CD4-positive, alpha-beta T cell treated with Interleukin-4 for 4 hours (primary cell): ENCODE measurements at places on chromosomes 6 and 20.

DNA sequence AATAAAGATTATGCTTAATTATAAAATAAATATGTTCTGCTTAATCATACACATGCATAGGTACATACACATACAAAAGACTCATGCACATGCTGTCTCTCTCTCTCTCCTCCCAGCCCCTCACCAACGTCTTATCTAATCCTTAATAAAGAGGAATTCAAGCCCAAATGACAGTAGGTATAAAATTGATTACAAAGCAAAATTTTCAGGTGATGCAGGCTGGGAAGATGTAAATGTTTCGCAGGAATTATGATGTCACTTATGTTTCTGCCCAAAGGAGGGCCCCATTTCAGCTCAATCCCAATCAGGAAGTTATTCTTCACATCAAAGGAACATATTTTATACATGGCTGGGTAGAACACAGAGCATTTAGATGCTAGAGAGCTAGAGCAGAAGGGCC, 284.6 kb upstream of the ID4 start:
- no peak for DNase-seq

- DNase-seq: no peak
These were observed 58.6 kb downstream of the RPS12 start for GRCh38 chr6:132872923-132873322.

GRCh38 chr20:43229696-43230095, 40.0 kb upstream of the PTPRT start:
- DNase-seq: no peak

- no peak for DNase-seq
These were observed 15.0 kb upstream of the PKHD1 start for GRCh38 chr6:52102405-52102804.

GRCh38 chr6:166545156-166546034, 41.1 kb downstream of the RAMACL start:
- DNase-seq: no peak

GRCh38 chr20:10076126-10077080, 41.6 kb downstream of the ANKEF1 start:
- DNase-seq: no peak

DNA sequence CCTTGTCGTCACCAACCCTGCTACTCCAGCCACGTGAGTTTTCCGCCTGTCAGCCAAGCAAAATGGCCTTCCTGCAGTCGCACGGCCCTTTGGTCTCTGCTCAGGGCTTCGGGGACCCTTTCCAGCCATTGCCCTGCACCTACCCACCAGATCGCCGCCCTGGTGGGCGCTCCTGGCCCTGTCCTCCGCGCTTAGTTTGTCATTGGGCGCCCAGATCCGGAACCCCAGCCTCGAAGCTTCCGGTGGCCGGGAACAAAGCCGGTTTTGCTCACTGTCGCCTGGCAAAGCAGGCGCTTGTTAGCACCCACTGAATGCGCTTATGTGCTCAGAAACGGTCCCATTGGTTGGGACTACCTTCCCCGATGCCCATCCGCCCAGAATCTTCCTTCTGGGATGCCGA, 536 bp downstream of the ZFP57 start:
- DNase-seq: no peak

DNA sequence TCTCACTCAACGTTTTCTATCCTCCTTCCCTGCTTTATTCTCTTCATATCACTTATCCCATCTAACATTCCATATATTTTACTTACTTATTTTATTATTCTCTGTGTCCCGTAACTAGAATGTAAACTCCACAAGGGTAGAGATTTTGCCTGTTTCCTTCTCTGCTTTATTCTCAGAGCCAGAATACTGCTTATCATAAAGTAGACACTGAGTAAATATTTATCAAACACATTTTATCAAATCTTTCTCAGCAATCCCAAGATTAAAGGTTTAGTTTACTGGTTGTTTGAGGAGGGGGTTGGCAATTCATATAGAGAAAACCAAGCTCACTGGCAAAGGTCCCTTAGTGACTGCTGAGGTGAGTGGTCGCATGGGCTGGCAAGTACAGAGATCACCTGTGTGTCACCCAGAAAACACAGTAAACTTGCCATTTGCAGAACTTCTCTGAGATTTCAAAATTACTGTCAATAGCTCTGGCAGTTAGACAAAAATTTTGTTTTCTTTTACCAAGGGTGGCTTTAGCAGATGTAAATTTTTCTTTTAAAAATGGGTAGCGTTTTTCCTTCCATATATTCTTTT, 662.4 kb downstream of the UTRN start:
- DNase-seq: no peak

GRCh38 chr6:123393331-123393730, 243.4 kb downstream of the TRDN start:
- no peak for DNase-seq

- no peak for DNase-seq
These were observed 23.6 kb upstream of the FABP7 start for GRCh38 chr6:122755901-122756300.

GRCh38 chr6:27312950-27313271, 838 bp upstream of the POM121L2 start:
- DNase-seq: no peak

DNA sequence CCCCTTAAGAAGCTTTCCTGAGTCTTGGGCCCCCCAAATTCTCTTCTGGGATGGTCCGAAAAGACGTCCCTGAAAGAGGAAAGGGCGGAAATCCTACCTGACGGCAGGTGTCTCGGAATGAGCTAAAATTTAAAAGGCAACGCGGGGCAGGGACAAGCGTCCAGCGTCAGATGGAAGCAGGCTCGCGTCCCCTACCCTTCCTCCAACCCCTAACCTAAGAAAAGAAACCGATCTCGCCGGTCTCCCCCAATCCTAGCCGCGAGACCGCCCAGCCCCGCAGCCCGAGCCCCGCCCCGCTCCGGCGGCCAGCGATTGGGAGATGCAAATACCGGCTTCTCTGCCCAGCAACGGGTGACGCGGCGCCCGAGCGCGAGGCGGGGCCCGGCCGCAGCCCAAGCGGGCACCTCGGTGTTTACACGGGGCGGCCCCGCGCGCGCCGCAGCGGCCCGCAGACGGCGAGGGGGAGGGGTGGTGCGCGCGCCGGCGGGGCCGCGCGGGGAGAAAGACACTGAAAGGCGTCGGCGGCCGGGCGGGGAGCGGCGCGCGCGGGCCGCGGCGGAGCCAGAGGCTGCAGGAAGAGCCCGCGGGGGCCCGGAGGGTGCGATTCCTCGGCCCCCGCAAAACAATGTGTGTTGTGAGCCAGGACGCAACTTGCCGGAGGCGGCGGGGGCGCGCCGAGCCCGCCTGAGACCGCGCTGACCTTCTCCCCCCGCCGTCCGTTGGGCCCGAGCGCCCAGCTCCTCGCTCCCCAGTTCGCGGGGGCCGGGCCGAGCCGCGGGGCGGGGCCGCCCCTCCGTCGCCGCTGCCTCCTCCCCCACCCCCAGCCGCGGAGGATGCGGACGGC, at the start of gene SOX12:
Gene SOX12 (plus strand): TSS at position 508 of the 844 bp plus-strand sequence. CDS start 373 bp downstream, outside the sequence.
- DNase-seq: peak; percentile 92

DNA sequence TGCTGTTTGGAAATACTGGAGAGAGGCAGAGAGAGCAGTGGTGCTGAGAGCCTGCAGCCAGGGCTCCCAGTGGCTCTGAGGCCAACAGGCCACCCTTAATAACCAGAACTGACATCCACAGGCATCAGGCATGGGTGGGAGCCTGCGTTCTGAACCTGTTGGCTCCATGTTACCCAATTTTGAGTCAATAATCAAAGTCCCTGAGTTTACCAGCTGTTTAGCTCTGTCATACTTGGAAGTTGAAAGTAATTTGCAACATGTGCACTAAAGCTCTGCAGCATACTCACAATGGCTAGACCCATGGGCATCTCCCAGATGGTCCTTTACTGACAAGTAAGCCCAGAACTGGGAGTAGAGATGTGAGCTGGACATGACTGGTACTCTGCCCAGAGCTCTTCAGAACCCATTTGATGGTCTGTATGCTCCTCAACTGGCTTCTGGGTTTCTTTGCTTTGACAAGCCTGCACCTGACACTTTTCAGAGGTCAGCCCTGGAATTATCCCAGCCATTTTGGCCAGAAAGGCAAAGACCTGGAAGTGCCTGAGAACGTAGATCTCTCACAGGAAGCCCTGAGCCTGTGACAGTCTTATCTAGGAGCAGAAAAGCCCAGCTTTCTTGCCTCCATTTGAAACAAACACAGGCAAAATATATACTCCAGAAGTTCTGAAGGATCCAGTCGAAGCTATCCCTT, 122.4 kb upstream of the CITED2 start:
- no peak for DNase-seq

DNA sequence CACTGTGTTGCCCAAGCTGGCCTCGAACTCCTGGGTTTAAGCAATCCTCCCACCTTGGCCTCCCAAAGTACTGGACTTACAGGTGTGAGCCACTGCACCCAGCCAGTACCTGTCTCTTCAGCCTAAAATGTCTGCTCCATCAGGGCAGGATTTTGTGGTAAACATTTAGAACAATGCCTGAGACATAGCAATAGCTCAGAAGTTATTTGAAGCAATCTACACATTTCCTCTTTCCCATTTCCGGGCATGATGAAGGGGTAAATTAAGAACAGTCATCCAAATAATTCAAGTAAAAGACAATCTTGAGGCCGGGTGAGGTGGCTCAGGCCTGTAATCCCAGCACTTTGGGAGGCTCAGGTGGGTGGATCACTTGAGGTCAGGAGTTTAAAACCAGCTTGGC, 69.0 kb upstream of the ZNF217 start:
- no peak for DNase-seq

GRCh38 chr20:61251529-61252393, at the start of gene CDH4:
CDH4 (plus strand) TSS chr20:61252261.
- no peak for DNase-seq

- no peak for DNase-seq
These were observed 138.0 kb downstream of the HFE start for GRCh38 chr6:26224940-26225847.

- no peak for DNase-seq
These were observed 50.3 kb downstream of the MYH7B start for GRCh38 chr20:35006009-35006408.

GRCh38 chr6:20811109-20811761, 277.0 kb downstream of the CDKAL1 start:
- DNase-seq: no peak

GRCh38 chr20:46631874-46632446, 19.3 kb downstream of the SLC13A3 start:
- no peak for DNase-seq

GRCh38 chr6:46815130-46815529, 21.9 kb downstream of the MEP1A start:
- DNase-seq: no peak

- no peak for DNase-seq
These were observed 243.2 kb downstream of the OGFRL1 start for GRCh38 chr6:71531841-71532240.

- DNase-seq: no peak
These were observed 48.7 kb downstream of the NCOA7 start for GRCh38 chr6:125839471-125839870.

DNA sequence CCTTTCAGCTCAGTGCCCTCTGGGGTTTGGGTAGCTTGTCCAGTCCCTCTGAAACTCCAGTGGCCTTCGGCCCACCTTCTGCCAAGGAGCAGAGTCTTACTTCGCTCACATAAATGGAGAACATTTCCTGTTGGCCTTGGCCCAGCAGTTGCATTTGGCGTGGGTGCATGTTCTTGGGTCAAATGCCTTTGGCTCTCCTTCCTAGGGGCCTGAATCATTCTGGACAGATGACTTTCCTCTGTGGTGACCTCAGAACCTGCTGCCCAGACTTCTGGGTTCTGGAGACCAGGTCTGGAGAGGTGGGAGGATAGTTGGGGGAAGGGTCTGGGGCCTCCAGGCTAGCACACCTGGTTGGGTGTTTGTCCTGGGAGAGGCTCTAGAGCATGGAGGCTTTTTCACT, 29.3 kb downstream of the BCAS4 start:
- no peak for DNase-seq

- DNase-seq: no peak
These were observed 37.3 kb upstream of the AHI1 start for GRCh38 chr6:135534773-135535380.

- DNase-seq: no peak
These were observed 201.2 kb downstream of the FOXA2 start for GRCh38 chr20:22383156-22383555.

- DNase-seq: no peak
These were observed 121.6 kb downstream of the ISM1 start for GRCh38 chr20:13342469-13343242.

DNA sequence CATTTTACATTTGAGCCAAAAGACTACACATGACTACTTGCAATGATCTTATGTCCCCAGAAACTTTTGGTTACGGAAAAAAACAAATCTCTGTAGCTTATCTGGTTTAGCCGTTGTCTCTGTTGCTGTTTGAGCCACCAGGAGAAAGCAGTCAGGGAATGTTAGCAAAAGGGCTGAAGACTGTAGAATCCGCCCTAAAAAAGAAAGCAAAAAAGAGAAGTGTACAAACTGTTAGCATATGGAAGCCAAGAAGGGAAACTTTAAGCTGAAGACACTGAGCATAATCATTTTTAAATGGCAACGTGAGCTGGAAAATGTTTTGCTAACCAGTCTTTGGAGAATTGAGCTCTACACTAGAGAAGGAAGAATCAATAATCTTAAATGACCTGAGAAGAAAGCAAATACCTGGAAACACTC, 69.9 kb upstream of the MYLIP start:
- DNase-seq: no peak

DNA sequence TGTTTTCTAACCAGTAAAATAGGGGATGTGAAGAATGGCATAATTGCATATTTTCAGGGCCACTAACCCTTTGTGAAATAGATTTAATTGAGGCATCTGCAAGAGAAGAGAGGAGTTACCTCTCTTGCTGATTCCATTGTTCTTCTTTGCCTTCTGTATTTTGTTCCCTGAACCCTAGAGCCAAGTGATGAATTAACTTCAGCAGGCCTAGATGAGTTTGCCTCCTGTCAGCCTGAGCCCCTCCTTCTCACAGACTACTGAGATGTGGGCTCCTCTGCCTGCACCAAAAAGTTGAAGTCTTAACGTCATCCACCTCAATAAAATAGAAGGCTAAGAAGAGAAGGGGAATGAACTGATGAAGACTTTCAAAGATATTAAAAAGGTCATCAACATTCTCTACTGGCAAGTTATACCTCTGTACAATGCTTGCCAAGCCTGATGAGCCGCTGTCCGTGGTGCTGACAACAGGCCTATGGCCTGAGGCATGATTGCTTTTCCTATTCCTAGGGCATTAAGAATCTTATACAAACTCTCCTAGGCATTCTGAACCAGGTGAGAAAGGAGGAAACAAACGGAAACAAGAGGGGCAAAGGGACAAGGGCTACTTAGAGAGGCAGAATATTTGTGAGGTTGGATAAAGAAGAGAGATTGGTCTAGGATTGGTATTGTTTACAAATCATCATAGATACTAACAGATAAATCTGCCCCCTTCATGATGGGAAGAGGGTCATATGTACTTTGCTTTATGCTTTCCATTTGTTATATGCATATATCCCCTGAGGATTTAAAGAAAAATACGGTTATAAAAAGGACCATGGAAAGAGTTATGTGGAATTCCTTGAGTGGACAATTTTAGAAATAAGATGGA, 46.8 kb downstream of the CD24 start:
- no peak for DNase-seq
